ENCODE measurements at places on chromosomes 16 and 17.

- no peak for DNase-seq
Observed at GRCh38 chr17:1040216-1040600, 43.3 kb downstream of the TIMM22 start.

GRCh38 chr16:51167170-51167895, 16.3 kb upstream of the SALL1 start:
- DNase-seq: no peak

DNA sequence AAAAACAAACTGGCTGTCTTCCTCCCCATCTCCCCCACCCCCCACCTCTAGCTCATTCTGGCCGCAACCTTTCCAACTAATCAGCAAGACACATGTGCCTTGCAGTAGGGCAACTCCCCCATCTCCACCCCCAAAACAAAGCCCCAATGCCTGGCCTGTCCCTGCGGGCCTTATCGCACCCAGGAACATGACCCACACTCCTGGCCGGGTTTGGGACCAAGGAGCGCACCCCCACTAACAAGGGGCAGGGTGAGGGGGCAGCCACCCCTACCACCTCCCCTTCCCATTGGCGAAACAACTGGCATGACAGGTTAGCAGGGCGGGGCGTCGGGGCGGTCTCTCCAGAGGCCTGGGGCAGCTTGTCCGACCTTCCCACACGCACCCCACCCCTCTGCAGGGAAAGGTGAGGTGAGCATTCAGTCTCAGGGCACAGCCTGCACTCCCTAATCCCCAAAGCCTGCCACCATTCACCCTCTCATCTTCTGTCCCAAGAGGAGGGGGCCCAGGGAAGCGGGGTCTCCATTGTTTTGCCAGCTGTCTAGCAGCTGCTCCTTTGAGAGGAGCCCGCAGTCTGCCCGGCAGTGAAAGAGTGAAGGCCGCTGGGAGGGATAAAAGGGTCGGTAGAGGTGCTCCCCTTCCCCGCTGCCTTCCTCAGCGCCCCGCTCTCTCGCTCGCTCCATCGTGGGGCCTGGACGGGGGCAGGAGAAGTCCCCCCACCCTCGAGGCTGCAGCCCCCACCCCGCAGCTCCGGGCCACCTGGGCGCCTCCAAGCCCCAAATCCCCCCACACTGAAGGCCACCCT, 765 bp downstream of the MYO18A start:
- DNase-seq: no peak

- DNase-seq: no peak
Observed at GRCh38 chr17:63998721-63999679, 849 bp downstream of the PRR29 start.

GRCh38 chr16:23691483-23692189, 12.9 kb downstream of the PLK1 start:
- DNase-seq: no peak

DNA sequence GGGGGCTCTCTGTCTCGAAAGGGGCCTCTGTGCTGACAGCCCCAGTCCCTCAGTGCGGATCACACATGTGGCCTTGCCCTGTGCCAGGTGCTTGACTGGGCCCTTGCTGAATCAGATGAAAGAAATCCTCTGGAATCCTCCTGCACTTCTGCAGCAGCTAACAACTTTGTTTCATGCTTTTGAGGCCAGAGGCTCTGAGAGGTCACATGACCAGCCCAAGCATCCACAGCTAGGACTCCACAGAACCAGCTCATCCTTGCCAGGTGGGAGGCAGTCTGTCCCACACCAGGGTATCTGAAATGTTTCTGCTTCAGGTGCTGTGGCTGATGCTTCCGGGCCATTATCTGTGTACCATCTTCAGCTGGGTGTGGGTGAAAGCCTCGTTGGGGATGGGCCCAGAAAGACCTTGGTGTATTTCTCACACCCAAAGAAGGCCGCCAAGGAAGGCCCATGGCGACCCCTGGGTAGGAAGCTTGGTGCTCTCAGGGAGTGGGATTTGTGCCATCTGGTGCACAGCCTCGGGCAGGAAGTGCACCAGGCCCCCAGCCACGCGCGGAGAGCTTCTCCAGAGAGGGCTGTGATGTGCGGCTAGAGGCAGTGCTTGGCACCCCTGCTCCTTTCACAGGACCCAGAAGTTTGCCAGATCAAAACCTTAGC, 143.8 kb downstream of the CLEC16A start:
- DNase-seq: no peak

DNA sequence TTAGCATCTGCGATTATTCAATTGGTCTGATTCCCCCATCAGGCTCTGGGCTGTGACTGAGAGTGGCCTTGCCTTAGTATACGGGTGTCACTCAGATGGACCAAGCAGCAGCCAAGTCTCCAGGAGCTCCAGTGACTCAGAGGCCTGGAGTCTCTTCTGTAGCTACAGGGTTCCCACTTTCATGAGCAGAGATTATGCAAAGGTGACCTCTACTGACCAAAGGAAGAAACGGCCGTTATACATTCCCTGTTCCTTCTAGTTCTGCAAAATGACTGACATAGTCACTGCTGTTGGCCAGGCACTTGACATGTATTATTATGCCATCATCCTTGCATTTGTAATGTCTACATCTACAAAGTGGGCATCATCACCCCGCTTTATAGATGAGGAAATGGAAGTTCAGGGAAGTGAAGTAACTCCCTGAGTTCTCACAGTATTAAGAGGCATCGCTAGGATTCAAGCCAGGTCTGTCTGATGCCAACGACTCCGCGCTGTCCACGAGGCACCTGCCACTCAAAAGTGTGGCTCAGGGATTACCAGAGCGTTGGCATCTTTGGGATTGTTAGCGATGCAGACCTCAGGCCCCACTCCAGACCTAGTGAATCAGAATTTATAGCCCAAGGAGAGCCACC, 23.3 kb downstream of the SLC38A7 start:
- peak; percentile 56 for DNase-seq

- no peak for DNase-seq
Observed at GRCh38 chr17:21548236-21548635, 144.1 kb upstream of the KCNJ18 start.

- no peak for DNase-seq
Observed at GRCh38 chr16:58716468-58716867, 17.6 kb downstream of the GOT2 start.

DNA sequence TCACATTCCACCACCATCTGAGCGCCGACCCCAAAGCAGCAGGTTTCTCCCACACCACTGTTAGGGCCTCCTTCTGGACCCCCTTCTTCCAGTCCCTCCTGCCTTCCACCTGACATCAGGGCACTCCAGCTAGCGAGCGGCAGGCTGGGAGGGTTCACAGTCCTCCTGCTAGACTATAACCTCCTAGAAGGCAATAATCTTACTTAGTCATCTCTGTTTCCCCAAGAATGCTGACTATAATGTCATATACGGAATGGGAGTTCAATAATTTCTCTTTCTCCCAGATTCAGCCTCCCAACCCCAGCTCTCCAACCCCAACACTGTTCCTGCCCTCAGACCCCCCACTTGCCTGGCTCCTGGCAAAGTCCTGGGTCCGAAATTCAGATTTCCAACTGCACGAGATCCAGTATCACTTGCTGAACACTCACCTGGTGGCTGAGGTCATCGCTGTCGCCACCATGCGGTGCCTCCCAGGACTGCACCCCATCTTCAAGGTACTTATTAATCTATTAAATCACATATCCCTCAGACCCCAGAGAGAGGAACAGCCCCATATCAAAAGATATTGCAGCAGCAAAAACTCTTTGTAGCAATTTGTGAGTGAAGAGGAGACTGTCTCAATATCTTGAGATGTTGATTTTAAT, 5.6 kb downstream of the ALOX12 start:
- no peak for DNase-seq

GRCh38 chr16:53817812-53818550, 114.0 kb downstream of the FTO start:
- DNase-seq: no peak

- DNase-seq: no peak
Observed at GRCh38 chr16:70759666-70760065, 41.3 kb downstream of the VAC14 start.

DNA sequence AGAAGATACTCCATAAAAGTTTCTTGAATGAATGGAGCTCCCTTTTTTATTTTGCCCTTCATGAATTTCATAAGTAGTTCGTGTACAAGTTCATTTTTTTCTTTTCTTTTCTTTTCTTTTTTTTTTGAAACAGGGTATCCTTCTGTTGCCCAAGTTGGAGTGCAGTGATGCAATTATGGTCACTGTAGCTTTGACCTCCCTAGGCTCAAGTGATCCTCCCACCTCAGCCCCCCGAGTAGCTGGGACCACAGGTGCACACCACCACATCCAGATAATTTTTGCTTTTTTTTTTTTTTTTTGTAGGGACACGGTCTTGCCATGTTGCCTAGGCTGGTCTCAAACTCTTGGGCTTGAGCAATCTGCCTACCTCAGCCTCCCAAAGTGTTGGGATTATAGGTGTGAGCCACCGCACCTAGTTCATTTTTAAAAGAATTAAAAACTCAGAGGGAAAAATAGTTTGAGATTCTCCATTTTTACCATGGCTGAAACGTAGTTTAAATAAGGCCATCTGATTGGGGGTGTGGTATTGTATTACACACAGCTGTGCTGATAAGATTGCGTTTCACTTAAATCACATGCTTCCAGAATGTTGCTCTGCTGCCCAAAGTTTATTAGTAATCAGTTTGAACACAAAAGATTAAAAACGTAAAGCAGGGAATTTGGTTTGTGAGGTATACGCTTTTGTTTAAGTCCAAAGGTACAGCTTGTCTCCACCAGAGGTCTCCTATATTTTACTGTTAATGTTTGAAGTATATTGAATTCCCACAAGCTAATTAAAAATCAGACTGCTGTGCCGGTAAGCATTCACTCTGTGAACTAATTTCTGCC, 154.1 kb downstream of the SOCS1 start:
- DNase-seq: no peak

DNA sequence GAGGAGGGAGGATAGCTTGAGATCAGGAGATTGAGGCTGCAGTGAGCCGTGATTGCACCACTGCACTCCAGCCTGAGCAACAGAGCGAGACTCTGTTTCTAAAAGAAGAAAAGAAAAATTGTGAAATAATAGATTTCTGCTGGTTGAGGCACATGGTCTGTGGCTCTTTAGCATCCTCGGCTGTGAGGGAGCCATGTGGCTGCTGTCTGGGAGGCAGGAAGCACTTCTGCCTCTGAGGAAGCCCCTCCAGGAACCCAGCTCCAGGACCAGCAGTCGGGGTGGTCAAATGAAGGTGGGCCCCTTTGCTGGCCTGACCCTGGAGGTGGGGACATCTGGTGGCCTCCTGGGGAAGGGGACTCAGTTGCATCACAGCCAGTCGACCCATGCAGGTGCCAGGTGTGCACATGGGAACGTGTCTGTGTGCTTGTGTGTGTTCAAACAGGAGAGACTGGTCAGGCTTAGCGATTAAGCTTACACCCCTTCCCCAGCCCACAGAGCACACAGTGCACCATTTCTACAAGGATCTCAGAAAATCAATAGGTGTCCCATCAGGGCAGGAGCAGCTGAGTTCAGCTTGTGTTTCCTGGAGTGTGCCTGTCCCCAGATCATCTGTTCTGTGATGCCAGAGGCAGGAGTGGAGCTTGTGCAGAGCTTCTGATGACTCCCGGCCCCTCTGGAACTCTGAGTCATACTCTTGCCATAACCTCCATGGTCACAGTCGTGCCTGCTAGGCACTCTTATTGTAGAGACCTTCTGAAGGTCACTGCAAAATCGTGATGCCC, 24.3 kb upstream of the MGAT5B start:
- DNase-seq: no peak

DNA sequence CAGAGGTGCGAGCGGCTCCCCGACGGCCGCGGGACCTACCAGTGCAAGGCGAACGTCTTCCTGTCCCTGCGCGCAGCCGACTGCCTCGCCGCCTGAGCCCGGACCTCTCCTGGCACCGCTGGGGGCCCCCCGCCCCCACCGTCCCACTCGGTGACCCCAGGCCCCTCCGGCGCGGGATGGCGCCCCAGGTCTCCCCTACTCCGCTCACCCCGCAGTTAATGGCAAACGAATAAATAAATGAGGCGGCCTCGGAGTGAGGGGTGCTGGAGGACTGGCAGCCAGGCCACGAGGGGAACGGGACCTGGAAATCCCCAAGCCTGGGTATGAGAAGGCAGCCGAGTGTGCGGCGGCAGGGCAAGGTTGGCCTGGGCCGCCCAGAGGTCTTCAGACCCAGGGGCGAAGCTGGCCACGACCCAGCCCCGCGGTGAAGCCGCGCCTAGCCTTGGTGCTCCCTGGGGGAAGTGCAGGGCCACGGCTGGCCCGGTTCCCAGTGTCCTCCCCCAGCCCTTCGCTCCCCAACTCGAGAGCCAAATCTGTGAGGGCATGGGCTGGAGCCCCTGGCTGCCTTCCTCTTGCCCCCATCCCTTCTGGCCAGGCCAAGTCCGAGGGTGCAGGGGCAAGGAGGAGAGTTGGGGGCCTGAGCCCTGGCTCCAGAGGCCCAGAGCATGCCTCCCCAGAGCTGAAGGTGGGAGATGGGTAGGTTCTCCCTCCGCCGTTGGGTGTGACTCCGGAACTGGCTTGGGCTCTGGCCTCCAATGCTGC, 796 bp downstream of the NPB start:
- no peak for DNase-seq

GRCh38 chr16:85173146-85173980, 61.1 kb upstream of the CIBAR2 start:
- peak; percentile 78 for DNase-seq

DNA sequence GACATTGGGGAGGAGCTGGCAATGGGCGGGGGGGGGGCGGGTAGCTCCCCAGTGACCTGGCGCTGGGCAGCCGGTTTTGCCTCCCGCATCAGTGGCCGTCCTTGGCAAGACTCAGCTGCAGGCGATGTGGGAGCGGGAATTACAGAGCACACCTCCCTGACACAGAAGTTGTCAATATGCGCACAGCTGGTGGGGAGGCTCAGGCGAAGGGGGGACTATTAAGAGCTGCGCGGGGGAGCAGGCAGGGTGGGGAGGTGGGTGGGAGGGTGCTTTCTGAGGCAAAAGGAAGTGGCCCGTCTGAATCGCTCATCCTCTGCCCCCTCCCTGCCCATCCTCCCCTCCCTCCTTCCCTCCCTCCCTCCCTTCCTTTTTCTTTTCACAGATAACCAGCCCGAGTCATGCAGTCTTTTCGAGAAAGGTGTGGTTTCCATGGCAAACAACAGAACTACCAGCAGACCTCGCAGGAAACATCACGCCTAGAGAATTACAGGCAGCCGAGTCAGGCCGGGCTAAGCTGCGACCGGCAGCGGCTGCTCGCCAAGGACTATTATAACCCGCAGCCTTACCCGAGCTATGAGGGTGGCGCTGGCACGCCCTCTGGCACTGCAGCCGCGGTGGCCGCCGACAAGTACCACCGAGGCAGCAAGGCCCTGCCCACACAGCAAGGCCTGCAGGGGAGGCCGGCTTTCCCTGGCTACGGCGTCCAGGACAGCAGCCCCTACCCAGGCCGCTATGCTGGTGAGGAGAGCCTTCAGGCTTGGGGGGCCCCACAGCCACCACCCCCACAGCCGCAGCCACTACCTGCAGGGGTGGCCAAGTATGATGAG, 44.0 kb downstream of the SREBF1 start:
- peak; percentile 33 for DNase-seq

- DNase-seq: no peak
Observed at GRCh38 chr17:2400877-2401425, at the start of gene MNT. Gene MNT (minus strand): TSS chr17:2401060. CDS start chr17:2400712, 348 bp downstream.

GRCh38 chr17:31513731-31514427, 122.4 kb downstream of the RAB11FIP4 start:
- no peak for DNase-seq

Measured in AG04449 (cell line).